ENCODE measurements at places on chromosomes 13 and 19. TPM values are rescaled to one million over a fixed set of nuclear protein-coding genes. Genes with fewer than 3 reads are reported as not detected.

SOX1 gene
- not detected for total RNA-seq

TMEM145 gene
- total RNA-seq: not detected

IGFL2 gene
- not detected for total RNA-seq

CCNA1 gene
- not detected for total RNA-seq

KANK2 gene
- total RNA-seq: 0.52 TPM

ZNF837 gene
- 3.4 TPM for total RNA-seq

OR10H5 gene
- not detected for total RNA-seq

FGF22 gene
- total RNA-seq: 1.8 TPM

PNMA8C gene
- total RNA-seq: not detected

CLEC17A gene
- total RNA-seq: not detected

CILP2 gene
- 0.09 TPM for total RNA-seq

ZNF177 gene
- total RNA-seq: 1.7 TPM

POP4 gene
- 58.4 TPM for total RNA-seq

ZNF547 gene
- total RNA-seq: 10.8 TPM

Data from CD4-positive, alpha-beta memory T cell (primary cell).